ENCODE measurements at places on chromosomes 2 and 18.

DNA sequence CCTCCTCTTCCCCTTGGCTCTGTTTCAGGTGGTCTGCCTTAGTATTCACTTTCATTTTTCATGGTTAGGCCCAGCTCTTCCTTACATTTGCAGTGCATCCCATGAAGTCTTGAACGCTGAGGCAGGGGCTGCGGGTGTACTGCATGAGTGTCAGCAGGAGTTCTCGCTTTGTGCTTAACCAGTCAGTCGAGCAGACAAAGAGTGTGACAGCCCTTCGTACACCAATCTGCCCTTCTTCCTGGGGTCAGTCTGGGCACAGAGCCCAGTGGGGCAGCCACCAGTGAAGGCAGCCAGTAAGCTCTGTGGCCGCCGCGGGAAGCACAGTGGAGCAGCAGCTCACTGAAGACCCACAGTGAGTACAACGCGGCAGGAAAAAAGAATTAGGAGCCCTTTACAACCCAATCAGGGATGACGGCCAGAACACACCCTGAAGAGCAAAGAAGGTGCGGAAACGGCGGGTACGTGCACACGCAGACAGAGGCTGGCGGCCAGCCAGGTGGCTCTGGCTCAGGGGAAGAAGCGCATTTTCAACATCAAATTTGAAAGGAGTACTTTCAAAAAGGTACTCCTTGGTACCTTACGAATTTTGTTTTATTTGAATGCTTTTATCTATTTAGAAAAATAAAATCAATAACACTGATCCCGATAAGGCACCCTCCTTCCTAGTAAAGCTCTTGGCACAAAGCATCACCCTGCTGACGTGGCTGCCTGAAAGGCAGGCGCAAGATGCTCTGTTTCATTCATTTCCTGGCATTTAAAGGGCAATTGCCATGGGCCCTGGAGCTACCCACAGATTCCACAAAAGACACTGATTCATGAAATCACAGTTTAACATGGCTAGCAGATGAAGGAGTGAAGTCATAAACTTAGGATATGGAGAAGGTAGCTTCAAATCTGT, 47.0 kb upstream of the SEMA4C start:
- no peak for DNase-seq

- peak; percentile 62 for DNase-seq
Measured at GRCh38 chr2:102615620-102616436, 3.5 kb upstream of the SLC9A2 start.

- DNase-seq, result no peak
Measured at GRCh38 chr2:130850788-130851623, 14.3 kb downstream of the ARHGEF4 start.

DNA sequence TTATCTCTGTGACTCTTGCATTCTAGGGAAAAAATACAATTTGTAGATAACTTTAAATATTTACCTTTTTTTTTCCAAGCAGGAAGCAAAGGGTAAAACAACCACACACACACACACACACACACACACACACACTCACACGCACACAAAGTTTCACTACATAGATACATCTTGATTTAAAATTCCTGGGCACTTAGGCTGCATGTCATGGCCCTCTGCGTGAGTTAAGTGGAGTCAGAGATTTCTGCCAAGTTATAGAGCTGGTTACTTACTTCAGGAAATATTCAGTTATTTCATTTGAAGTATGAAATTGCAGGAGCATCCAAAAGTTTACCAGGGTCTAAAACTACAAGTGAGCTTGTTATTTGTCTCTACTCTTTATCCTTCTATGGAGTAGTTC, 612.0 kb downstream of the IRS1 start:
- DNase-seq, result no peak

- no peak for DNase-seq
Measured at GRCh38 chr2:6960659-6961058, 43.4 kb downstream of the RNF144A start.

DNA sequence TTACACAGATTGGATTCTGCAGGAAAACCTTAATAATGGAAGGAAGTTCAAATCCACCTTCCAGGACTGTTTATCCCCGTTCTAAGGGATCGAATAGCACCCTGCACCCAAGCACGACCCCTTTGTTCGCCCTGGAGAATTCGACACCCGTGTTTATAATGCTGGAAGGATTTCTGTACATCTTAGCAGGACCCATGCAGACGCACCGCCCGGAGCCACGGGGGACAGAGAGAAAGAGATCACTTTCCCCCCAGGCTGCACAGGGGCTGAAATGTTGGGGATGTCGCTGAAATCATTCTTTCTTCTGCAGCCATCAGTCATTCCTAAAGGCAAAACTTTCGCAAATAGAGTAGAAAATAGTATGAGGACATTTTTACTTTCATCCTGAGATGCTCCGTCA, 238.7 kb upstream of the SALL3 start:
- DNase-seq, result peak; percentile 12

GRCh38 chr2:65636813-65637483, 204.5 kb upstream of the SPRED2 start:
- no peak for DNase-seq

GRCh38 chr18:23908827-23909226, 105.7 kb upstream of the TTC39C start:
- no peak for DNase-seq

DNA sequence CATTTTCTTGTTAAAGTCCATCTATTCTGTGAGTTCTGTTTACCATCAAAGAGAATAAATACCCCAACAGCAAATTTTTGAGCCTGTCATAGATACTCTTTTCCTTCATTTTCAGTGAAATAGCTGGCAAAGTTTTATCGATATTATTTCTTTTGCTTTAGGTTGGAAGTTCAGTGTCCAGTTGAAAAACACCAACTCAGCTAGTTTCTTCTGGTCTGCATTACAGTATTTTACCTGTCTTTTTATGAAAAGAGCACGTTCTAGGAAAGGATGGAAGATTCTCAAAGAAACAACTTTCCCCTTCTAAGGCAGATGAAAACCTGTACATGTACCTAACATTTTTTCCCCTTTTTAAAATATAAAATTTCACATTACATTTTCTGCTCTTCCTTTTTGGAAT, 80.4 kb upstream of the PROKR1 start:
- no peak for DNase-seq

DNA sequence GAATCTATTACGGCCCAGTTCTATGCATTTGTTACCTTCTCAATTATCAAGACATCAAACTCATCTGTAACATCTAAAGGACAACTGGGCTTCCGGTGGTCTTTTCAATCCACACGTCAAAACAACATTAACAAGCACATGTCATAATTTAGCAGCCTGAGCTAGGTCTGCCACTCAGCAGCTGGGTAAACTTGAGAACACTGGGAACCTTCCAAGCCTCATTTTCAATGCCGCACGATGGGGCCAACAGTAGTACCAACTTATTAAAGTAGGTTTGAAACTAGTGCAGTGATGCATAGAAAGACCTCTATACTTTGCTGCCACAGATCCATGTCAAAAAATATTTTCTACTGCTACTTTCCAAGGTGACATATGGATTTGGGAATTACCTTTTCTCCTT, 60.4 kb downstream of the COL4A4 start:
- DNase-seq, result no peak

- DNase-seq, result no peak
Measured at GRCh38 chr2:212299943-212300342, 238.7 kb downstream of the ERBB4 start.

DNA sequence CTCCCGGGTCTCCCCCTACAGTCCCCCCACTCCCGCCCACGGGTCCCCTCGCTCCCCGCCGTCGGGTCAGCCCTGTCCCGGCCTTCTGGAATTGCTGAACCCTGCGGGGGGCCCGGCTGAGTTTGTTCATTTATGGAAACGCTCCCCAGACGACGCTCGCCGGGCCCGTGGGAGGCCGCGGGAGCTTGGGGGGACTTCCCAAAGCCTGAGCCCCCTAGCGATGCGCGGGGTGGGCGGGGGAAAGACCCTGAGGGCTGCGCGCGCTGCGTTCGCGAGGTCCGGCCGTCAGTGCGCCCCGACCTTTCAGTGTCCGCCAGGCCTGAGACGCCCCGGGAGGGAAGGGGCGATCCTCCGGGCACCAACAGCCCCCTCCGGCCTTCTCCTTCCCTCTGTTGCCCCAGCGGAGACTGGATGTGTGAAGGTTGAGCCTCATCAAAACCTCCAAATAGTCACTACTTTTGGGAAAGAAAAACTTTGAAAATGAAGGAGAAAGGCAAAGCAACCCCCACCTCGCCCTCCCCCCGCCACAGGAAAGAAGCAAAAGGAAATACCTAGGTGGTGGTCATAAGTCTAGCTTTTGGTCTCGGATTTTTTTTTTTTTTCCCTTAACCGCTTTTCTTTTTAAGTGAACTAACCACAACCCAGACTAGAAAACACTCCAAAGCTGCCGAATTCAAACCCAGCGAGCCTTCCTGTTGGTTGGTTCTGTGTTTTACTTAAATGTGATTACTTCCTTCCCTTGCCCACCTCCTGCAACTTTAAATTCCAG, 509 bp upstream of the CYS1 start:
- DNase-seq, result no peak

GRCh38 chr2:200590090-200590489, 4.3 kb downstream of the AOX1 start:
- no peak for DNase-seq

DNA sequence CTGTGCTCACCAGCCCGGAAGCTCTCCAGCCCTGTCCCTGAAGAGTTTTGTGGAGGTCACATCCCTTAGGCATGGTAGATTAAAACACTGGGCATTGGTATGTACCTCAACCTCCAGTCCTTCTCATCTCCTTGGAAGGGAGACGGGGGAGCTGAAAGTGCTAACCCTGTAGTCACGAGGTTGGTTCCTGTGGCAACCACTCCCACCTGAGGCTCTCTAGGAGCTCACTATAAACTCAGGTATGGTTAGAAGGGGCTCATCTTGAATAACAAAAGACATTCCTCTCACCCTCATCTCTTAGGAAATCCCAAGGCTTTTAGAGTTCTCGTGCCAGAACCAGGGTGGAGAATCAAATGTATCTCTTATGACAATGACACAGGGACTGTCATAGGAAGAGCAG, 43.0 kb upstream of the MGAT4A start:
- DNase-seq, result no peak

DNA sequence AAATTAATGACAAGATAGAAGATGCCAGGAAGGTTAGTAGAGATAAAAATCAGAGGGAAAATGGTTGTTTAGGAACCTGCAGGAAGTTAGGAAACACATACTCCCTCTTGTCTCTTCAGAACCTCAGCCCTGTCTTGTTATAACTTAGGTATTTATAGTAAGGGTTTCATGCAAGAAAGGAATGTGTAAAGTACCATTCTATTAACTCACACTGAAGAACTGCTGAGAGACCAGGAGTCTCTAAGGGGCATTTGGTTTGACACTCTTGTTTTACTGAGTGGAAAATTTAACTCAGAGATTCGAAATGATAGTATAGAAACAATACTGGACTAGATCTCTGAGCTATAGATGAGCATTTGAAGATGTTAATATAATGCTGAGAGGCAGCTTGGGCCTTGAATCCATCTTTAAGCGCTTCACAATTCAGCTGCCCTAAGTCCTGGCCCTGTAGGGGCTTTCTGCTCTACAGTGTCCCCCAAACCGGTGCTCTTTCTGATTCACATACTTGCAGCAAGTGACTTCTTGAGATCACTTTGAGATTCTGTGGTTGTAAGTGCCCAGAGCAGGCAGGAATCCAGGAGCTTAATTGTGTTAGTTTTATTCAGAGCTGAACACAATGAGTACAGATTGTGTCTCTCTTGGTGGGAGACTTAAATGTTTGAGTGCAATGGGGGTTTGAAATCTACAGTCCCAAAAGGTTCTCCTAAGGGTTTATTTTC, 235.0 kb upstream of the RGPD4 start:
- DNase-seq, result no peak

DNA sequence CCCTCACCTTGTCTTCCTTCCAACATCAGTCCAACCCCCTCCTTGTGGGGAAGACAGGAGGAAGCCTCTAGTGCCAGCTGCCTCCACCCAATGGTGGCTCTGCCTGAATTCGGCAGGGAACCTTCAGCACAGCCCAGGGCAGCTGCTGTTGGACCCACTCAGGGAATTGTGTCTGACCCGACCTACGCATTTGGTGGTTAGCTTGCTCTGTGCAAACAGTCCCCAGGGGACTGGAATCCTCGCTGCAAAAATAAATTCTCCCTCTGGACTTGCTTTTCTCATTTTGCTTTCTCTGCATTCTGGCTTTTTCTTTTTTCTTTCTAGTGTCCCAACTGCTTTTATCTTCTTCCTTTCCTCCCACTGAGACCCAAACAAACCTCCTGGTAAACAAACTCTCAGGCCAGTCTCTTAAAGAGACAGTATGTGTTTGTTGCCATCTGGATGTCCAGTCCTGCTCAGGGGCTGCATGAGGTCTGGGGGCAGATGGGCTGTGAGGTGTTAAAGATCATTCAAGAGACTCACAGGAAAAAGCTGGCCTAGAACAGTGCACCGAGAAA, 137.7 kb upstream of the HAAO start:
- DNase-seq, result no peak

- no peak for DNase-seq
Measured at GRCh38 chr2:142422769-142423168, 292.0 kb upstream of the LRP1B start.

- no peak for DNase-seq
Measured at GRCh38 chr18:59502274-59503175, 143.5 kb upstream of the LMAN1 start.

GRCh38 chr2:137507237-137507636, 457.0 kb upstream of the HNMT start:
- no peak for DNase-seq

DNA sequence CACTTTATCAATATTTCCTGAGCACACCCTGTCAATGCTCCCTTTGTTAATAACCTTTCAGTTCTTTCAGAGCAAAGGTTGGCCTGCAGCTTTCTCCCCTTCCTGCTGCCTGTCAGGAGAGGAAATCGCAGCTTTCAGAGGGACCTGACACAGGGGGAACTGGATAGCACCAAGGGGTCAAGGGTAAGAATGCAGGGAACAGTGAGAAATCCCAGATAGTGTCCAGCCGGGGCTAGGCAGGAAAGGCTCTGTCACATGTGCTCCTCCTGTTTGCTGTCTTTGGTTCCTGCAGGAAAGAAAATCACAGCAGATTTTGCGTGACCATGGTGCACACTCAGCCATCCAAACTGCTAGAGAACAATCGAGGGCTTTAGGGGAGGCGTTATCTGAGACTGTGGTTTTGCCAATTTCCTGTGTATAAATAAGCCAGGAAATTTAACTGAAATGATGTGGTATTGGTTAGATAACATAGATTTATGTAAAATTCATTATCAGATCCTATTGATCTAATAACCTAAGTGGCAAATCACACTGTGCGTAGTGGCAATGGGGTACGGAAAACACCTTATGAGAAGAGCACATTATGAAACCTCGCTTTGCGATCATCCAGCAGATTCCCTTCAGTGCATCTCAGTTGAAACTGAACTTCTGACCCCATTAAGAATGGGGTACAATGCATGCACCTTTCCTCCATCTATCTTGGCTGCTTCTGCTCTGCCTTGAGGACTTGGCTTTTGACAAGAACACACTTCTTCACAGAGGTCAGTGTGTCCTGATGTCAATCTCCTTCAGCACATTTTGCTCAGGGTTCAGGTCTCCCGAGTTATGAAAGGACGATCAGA, 178.0 kb downstream of the ICOS start:
- DNase-seq, result no peak

- DNase-seq, result no peak
Measured at GRCh38 chr2:11513319-11513718, 20.5 kb upstream of the GREB1 start.

Data from H9 (cell line).